ENCODE measurements at places on chromosomes 13 and 19.
A peak's percentile ranks its signal among the peaks of the same experiment; 100 is the strongest.

GRCh38 chr19:1295169-1296012 lies 9.7 kb downstream of the EFNA2 start:
- no peak for DNase-seq

- DNase-seq: no peak
Measured at GRCh38 chr19:7739211-7739755, 7.4 kb upstream of the CLEC4G start.

GRCh38 chr13:34733721-34734120 lies 208.3 kb upstream of the NBEA start:
- DNase-seq: no peak

DNA sequence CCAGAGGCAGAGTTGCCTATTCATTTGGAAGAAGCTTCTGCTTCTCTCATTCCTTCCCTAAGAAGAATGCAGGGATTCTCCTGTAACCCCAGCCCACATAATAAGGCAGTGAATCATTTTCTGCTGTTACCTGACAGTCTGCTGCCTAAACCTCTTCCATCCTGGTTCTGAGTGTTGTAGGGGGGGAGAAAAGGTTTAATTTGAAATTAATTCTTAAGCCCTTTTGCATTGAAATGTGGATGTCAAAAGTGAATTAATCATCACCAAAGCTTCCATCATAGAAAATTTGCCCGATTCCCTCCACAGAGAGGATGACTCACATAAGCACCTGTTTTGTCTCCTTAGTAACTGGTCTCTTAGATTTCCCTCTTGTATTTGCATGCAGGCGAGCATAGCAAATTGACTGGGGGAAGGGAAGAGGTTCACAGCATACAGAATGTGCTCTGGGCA lies 146.7 kb upstream of the FNDC3A start:
- DNase-seq: peak; percentile 64

GRCh38 chr13:101473458-101473857 lies 21.0 kb downstream of the ITGBL1 start:
- peak; percentile 64 for DNase-seq

DNA sequence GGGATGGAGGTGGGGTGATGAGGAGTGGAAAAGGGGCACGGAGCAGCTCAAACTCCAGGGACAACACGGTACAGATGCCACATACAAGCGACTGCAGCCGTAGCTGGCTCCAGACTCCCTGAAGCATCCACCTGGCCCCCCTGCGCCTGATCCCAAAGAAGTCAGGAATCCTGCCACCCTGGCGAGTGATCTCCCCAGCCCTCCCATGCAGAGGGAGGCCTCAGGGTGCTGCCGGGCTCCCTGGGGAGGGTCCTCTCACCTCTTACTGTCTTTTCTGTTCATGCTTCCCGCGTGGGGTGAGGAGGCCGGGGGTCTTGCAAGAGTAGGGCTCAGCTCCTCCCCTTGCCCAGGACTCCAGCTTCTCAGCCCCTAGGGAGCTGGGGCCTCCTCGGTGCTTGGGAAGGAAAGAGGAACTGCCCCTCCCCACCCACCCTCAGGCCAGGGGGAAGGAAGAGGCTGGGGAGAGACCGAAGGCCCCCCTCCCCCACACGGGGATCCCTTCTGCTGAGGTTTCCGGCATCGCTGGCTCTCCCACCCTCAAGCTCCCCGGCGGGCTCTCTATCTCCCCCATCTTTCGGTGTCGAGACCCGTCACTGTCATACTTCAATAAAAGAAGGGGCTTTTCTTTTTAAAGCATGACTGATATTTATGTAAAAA lies at the start of gene RASGRP4:
RASGRP4 (minus strand) TSS at position 410 of the 657 bp plus-strand sequence; CDS start at position 282, 128 bp downstream.
- DNase-seq: no peak

DNA sequence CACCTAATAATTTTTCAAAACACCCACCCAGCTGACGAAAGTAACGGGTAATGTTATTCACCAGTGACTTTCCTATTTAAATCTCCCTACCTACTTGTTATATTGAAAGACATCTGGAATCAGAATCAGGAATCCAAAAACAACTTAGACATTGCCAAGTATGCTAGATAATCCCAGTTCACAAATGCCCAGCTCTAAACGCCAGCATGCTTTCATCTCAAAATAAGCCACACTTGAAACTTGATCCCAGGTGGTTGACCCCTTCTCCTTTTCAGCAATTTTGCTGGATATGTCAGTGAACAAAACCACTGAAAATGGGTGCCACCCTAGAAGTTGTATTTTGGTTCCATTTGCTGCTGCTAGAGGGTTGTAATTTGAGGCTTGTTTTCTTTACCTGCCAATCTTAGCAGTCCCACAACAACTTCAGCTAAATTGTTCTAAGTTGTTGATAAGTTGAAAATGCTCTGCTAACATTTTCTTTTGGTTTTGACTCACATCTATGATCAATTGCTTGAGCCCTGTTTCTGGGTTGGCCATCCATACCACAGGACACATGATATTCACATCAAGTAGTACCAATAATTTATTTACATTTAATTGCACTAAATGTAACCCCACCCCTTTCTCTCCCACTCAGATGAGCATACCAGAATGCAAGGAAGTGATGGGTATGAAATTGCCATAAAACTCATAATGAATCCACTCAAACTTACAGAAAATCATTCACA lies 66.4 kb downstream of the DCT start:
- DNase-seq: no peak

DNA sequence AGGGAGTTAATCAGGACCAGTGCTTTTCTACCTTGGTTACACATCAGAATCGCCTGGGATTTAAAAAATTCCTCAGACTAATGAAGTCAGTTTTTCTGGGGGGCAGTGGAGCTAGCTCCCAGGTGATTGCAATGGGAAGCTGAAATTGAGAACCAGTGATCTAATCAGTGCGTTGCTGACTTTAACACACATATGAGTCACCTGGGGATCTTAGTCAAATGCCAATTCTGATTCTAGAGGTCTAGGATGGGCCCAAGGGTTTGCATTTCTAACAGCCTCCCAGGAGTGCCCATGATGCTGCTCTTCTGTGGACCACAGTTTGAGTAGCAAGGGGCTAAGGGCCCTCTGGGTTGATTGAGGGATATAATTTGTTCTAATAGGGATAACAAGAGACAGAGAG lies 54.5 kb downstream of the KL start:
- DNase-seq: peak; percentile 64

GRCh38 chr13:21998279-21998990 lies 327.6 kb downstream of the FGF9 start:
- DNase-seq: no peak

DNA sequence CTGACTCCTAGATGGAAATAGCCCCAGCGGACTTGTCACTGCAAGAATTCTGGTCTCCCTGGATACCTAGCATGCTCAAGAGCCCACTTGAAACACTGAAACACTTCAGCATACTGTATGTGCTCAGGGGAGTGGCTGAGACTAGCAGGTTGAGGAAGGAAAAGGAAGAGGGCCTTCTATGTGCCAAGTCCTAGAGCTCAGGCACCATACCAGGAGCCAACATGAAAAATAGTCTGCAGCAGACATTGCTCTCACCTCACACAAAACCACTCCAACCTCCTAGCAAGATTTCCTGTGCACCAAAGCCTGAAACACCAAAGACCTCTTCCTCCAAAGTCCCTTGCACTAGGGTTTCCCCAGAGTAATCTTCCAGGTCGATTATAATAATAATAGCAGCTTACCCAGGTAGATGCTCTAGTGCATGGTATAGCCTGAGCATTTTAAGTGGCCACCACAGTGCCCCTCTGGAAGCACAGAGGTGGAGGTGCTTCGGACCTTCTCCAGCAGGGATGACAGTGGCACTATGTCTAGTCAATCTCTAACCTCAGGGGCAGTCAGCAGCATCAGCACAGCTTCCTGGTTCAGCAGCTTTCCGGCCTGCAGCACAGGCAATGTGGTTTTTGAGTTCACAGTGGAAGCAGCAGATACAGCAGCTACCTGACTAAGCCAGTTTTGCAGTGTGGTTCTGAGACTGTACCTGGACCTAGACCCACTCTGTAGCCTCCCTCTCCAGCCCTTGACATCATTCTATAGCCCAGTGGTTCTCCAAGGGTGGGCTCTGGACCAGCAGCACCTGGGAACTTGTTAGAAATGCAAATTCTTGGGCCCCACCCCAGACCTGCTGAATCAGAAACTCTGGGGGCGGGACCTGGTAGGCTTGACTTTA lies 45.6 kb upstream of the UBE2L5 start:
- peak; percentile 29 for DNase-seq

- no peak for DNase-seq
Measured at GRCh38 chr13:59461411-59461810, 702.3 kb downstream of the DIAPH3 start.

- no peak for DNase-seq
Measured at GRCh38 chr13:100543872-100544602, 44.6 kb downstream of the GGACT start.

- peak; percentile 66 for DNase-seq
Measured at GRCh38 chr19:35935911-35936737, at the start of gene LRFN3. TSS of gene LRFN3 (plus strand) at chr19:35936374. CDS start at chr19:35939426, 3,052 bp downstream.

DNA sequence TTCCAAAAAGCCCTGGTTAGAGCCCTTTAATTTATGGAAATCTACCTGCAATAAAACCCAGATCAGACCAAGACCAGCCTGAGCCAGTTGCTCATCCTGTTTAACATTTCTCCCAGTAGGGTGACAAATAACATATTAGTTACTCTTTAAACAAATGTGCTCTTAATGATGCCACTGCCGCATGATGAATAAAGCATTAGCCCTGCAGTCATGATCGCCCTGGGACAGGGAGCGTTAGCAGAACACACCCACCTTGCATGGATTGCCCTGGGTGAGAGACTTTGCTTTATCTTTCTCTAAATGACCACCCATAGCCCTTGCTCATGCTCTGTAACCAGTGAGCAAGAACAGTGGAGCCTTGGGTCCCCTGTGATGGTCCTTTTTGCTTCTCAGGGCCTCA lies 362.4 kb downstream of the ENOX1 start:
- no peak for DNase-seq

DNA sequence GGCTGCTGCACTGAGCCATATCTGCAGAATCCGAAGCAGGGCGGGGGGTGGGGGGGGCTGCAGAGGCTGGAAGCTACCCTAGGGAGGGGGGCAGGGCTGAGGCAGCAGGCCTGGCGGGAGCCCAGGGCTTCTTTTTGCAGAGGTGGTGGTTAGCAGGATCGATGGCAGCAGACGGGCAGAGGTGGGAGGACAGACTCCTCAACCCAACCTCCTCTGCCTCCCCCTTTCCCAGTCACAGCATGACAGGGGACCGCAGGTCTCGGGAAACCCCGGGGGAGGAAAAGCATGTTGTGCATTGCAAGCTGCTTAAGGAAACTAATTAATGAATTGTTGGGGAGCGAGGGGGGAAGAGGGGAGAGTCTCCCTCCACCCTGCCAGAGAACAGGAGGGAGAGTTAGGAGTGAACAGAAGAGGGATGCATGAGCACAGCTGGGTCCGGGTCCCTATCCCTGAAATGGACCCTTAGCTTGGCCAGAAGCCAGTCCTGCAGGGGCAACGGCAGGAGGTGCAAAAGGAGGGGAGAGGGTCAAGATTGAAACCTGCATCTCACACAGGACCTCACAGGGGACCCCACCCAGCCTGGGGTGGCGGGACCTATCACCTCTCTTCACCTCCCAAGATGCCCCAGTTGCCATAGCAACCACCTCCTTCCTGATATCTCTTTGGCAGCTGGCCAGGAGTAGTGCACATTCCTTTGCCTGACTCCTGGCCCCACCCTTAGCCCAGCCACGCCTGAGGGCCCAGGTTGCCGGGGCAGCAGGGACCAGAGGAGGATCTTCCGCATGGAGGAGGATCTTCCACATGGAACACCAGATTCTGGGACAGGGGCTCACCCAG lies 1.8 kb downstream of the FXYD7 start:
- DNase-seq: peak; percentile 74

GRCh38 chr13:110014719-110015118 lies 228.3 kb upstream of the IRS2 start:
- DNase-seq: peak; percentile 49

DNA sequence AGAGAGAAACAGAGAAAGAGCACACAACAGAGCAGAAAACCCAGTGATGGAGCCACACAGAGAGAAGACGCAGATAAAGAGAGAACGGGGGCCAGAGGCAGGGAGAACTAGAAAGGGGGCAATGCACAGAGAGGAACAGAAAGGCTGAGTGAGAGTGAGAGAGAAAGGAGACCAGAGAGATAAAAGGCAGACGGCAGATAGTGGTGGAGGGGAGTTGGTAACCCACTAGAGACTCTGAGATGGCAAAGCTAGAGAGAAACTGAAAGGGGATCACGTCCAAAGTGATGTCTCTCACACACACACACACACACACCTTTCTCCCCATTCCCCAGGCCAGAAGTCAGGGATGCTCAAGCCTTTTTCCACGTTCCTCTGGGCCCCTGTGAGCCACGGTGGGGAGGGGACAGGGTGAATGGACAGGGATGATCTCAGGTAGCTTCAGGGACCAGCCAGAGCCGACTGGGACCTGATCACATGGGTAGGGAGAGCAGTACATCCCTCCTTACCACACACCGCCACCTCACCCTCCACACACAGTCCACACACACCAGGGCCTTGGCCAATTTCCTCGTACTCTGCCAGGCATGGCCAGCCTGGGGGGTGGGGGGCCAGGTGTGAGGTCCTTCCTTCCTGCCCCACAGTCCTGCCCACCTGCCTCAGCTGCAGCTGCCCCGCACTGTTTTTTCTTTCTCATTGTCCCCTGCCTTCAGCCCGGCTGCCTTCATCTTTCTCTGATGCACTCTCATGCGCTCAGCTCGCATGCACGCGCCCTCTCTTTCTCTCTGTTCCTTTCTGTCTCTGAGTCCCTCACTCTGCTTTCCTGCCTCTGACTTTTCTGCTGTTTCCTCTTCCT lies 22.5 kb upstream of the POU2F2 start:
- DNase-seq: no peak

GRCh38 chr19:45790942-45791341 lies 1.7 kb downstream of the DMWD start:
- DNase-seq: no peak

DNA sequence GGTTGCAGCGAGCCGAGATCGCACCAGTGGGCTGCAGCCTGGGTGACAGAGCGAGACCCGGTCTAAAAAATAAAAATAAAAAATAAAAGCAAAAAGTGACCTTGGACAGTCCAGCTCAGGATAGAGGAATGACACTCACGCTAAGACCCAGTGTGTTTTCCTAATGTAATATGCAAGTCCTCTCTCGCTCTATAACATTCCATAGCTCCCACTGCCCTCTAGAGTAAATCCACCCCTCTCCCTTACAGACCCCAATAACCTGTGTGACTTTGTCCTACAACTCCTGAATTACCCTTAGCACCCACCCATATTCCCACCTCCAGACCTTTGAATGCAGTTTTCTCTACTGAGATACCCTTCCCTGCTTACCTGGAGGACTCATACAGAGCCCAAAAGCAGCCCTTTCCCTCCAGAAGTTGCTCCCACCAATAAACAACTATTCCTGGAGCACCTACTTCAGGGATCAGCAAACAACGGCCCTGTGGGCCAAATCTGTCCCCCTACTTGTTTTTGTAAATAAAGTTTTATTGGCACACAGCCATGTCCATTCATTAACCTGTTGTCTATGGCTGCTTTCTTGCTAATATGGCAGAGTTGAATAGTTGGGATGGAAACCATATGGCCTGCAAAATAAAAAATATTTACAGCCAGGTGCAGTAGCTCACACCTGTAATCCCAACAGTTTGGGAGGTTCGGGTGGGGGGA lies 39.8 kb upstream of the PTPRS start:
- no peak for DNase-seq

DNA sequence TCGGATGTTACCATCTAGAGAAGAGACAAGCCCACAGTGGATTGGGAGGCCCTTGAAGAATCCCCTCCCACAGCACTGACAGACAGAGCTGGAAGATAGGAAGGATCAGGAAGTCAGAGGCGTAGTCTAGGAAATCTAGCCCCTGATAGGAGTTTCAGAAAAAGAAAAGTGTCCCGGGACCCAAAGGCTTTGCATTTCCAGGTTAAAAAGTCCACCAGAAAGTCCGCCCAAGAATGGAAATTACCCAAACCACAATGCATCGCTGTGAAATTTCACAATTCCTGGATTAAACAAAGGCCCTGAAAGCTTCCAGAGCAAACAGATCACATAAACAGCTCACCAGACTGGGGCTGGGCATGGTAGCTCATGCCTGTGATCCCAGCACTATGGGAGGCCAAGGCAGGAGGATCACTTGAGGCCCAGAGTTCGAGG lies 146.9 kb downstream of the KDM4B start:
- no peak for DNase-seq
